Activated T-helper 1 cell treated with Interleukin-2 at 50 U/mL for 16 hours (primary cell): ENCODE measurements at places on chromosomes 1 and 21.

GRCh38 chr1:44676484-44677200 lies 2.1 kb downstream of the ARMH1 start:
- no peak for DNase-seq

- DNase-seq = no peak
Measured at GRCh38 chr1:47225430-47226100, 6.5 kb downstream of the TAL1 start.

GRCh38 chr21:32413015-32413504 lies 554 bp downstream of the EVA1C start:
- no peak for DNase-seq

GRCh38 chr1:183628537-183628936 lies 7.0 kb downstream of the ARPC5 start:
- DNase-seq = no peak

DNA sequence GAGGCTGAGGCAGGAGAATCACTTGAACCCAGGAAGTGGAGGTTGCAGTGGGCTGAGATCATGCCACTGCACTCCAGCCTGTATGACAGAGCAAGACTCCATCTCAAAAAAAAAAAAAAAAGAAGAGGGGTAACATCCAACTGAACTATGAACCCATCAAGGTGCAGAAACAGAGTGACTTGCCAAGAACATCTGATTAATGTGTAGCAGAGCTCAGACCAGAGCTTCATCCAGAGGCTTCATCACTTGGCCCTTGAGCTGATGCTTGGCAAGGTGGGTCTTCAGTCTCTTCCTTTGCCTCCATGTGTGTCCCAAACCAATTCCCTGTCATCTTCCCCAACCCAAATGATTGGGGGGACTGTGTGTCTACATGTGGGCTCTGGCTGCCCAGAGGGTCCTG lies 32.6 kb downstream of the HSD3B1 start:
- no peak for DNase-seq

GRCh38 chr1:230878591-230878990 lies 10.3 kb upstream of the C1orf198 start:
- no peak for DNase-seq

- DNase-seq = no peak
Measured at GRCh38 chr1:32900956-32901822, at the start of gene TMEM54. TMEM54 (minus strand) TSS chr1:32901389; CDS start chr1:32901238, 151 bp downstream.

GRCh38 chr1:150561254-150561973 lies 12.2 kb downstream of the ADAMTSL4 start:
- peak; percentile 42 for DNase-seq
